T1000 (cell line): ENCODE measurements at places on chromosomes 4 and X.

- no peak for DNase-seq
Measured at GRCh38 chr4:60366661-60367060, 833.5 kb upstream of the ADGRL3 start.

- DNase-seq = no peak
Measured at GRCh38 chrX:21655901-21656586, 2.1 kb downstream of the KLHL34 start.

- no peak for DNase-seq
Measured at GRCh38 chr4:185969657-185970056, 99.3 kb upstream of the TLR3 start.

- no peak for DNase-seq
Measured at GRCh38 chr4:117001077-117001476, 84.3 kb downstream of the TRAM1L1 start.

DNA sequence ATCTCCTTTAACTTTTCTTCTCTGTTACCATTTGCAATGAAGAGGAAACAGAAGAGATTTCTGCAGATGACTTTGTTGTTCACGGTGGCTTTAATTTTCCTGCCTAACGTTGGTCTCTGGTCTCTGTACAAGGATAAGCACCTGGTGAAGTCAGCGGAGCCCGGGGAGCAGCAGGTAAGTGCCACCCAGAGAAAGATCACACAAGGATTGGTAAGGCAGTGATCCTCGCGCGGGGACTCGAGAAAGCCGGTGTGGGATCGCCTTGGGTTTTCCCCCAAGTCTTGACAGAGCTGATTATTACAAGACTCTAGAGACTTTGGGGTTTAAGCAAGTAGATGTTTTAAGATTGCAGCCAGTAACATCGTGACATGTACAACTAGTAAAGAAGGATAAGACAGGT, 1.3 kb downstream of the GALNTL6 start:
- no peak for DNase-seq

GRCh38 chr4:163895378-163896005, 401.0 kb downstream of the TMA16 start:
- no peak for DNase-seq

- no peak for DNase-seq
Measured at GRCh38 chr4:17317526-17317925, 194.4 kb downstream of the QDPR start.

DNA sequence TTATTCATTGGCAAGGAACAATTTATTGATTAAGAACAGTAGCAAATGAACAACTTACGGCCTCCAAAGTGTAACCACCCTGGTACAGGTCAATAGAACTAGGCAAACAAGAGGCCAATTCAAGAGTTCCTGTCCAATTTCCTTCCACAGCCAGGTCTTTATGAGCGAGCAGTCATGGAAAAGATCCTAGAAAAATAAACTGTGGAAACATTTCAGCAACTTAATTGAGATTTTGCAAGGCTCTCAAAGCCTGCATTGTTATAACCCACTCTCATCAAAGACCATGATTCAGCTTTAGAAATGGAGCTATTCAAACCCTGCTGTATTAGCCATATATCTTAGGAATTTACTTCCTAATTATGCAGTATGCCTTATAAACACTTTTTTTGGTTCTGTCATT, 43.6 kb downstream of the UNC5C start:
- DNase-seq = no peak
